ENCODE measurements at places on chromosomes 5 and 9.

DNA sequence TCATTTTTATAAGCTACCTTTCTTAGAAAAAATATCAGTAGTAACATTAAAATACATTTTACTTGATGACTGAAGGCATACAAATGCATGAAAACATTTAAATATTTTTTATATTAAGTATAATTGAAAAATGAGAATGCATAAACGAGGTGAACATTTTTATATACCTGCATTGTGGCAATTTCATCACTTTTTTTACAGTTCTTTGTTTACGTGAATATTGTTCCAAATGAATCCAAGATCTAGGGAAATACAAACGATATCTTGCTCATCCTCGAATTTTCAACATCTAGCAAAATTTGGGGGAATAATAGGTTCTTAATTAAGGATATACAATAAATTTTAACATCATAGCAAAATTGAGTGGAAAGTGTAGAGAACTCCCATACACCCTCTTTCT, 45.5 kb upstream of the ALDH1A1 start:
- DNase-seq = no peak

- DNase-seq = peak; percentile 94
Observed at GRCh38 chr9:134449180-134449916, 123.1 kb downstream of the RXRA start.

DNA sequence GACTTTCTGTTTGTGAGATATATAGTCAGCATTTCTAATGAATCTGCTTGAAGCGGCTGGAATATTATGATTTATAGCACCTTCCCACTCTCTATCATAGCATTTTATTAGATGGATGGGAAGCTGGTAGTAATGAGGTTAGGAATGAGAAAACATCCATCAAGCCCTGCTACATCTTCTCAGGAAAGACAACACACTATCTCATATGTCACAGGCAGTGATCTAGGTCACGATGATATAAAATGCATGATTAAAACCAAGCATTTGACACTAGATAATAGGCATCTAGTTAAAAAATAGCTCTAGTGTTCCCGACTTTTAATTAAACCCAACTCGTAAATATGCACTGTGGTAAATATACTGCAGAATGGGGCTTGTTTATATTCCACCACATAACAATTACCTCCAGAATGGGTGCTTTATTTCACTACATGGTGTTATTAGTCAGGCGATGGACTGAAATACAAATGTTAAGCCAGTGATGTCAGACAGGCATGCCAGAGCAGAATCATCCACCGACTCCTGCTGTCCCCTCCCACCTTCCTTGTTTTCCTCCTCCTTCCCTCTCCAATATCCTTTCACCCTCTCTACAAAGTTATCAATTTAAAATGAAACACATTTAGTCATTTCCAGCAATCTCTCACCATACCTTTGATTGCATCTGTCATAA, 286.8 kb downstream of the SPATA31D1 start:
- DNase-seq = no peak

DNA sequence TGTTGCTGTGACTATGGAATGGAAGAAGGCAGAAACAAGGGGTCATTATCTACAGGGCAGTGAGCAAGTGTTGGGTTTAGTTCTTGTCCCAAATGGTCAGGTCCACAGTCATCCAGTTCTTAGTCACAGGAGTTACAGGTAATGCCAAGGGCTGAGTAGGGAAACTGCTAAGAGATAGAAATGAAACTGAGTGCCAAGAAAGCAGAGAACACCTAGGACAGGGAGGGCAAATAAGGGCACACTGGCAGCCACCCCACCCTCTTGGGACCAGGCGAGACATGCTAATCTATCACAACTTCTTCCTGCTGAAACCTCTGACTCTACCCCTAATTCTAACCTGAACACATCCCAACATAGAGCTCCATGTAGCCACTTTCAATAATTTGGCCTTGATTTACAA, 103.2 kb downstream of the KLF4 start:
- no peak for DNase-seq

GRCh38 chr9:107833295-107833694, 343.7 kb upstream of the KLF4 start:
- no peak for DNase-seq
